ENCODE measurements at places on chromosomes 1 and 21.

GRCh38 chr1:181680871-181681270 is 197.6 kb downstream of the CACNA1E start:
- no peak for DNase-seq

DNA sequence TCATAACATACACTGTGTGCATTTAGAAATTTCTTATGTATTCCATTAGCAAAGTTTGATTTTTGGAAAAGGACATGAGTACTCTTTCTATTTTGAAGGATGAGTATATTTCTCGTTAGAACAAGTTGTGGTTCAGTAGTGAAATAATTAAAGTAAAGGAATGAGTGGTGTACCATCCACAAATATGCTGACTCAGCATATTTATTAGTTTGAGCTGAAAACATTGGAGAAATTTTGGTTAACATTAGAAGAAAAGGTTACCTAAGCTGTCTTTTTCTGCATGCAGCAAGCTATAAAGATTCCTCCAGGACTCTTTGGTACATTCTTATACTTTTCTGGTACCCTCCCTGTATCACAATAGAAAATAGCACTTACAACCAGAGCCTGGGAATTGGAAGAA is 5.7 kb upstream of the OR2L5 start:
- no peak for DNase-seq

GRCh38 chr1:233224311-233224710 is 71.2 kb downstream of the PCNX2 start:
- DNase-seq = no peak

DNA sequence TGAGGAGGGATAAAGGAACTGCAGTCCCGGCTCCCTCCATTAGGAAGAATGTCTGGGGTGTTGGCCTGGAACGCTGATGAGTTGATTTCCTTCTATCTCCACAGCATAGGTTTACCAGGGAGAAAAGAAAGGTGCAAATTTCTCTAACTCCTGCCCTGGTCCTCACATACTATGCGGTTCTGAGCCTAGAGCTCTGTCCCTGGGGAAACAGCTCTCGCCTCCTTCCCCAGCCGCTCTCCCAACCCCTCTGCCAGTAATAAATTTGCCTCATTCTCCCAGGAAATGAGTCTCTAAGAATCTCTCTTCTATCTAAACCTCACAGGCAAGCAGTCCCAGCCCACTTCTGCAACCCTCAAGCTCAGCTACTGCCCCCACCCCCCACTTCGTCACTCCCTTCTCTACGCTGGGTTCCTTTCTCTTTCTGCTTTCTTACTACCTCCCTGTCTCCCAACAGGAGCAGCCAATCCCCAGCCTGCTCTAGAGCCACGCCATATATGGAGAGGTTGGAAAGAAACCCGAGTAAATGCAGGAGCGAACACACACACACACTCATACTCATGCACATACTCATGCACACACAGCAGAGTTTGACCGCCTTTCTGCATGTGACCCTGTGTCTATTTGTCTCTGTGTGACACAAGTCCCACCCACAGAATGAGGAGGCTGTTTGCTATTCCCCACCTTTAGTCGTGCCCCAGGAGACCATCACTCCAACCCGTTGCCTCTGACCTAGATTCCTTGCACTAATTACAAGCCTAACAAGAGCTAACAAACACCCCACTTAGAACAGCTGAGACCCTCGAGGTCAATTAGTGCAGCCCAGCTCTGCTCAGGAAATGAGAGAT is 13.4 kb downstream of the PLEKHO1 start:
- no peak for DNase-seq

GRCh38 chr1:51559064-51559500 is 40.0 kb upstream of the EPS15 start:
- DNase-seq = no peak

DNA sequence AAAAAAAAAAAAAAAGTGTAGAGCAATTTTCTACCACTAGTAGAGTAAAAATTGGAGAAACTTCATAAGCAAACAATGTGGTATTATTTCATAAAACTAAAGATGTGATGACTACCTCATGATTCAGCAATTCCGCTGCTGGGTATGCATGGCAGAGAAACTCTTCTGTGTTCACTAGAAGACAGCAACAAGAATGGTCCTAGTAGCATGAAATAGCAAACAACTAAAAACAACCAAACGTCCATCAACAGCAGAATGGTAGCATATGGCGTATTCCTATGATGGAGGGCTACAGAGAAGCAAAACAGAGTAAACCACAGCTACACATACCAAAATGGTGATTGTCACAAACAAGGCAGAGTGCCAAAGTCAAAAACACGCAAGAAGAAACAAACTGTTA is 18.9 kb downstream of the HTR1D start:
- DNase-seq = no peak

DNA sequence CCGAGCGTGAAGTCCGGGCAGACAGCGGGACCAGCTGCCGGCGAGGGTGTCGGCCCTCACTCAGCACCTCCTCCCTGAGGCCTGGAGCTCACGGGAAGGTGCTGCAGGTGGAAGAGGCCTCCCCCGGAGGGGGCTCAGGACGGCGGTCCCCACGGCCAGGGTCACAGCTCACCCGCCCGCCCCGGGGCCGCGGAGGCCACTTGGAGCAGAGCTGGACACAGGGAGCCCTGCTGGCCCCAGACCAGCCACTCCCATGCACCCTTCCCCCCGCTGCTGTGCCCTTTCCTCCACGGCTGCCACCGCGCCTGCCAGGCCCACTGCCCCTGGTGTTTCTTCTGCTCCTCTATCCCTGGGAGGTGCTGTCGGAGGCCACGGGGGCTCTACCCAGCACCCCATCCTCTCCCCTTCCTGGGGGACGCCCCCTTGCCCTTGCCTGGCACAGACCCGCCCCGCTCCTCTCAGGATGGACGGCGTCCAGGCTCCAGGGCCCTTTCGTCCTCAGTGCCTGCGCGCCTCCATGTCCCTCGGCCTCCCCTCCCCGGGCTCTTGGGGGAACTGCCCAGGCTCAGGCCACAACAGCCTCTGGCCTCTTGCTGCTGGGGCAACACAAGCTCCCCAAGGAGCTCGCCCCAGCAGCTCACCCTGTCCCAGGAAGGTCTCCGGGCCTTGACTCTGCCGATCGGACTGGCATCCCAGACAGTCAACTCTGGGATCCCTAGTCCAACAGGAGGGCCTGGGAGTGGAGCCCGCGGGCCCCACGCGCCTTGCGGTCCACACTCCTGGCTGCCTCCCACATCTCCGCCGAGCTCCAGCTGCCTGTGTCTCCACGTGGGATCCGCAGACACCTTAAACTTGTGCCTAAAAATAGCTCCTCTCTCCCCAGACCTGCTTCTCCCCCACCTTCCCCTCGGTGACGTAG is 4.1 kb downstream of the TMEM240 start:
- DNase-seq = no peak

DNA sequence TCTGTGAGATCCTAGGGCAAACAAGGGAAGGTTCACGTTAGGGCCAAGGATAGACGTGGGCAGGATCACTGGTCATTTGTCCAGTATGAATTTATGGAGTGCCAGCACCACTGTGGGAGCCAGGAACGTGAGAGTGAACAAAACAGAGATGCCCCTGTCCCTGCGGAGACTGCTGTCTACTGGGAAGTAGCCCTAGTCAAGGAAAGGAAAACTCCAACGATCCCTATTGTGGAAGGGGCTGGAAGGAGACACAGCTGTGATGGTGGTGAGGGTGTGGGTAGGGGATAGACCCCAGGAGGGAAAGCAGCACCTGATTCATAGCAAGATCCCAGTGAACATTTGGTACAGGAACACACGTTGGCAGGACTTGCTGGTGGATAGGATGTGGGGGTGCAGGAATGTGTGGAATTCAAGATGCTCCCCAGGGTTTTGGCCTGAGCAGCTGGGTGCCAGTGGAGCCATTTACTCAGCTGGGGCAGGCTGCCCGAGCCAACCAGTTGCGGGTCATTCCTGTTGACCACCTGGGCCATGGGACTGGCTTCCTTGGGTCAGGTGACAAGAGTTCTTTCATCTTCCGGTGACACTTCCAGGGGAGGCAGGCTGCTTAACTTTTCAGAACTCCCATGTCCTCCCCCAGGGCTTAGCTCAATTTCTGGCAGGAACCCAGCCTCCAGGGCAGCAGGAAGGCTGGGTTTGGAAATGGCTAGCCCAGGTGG is 1.2 kb upstream of the ATP13A2 start:
- no peak for DNase-seq
